Fibroblast of lung (primary cell): ENCODE measurements at places on chromosomes 5 and 9.

DNA sequence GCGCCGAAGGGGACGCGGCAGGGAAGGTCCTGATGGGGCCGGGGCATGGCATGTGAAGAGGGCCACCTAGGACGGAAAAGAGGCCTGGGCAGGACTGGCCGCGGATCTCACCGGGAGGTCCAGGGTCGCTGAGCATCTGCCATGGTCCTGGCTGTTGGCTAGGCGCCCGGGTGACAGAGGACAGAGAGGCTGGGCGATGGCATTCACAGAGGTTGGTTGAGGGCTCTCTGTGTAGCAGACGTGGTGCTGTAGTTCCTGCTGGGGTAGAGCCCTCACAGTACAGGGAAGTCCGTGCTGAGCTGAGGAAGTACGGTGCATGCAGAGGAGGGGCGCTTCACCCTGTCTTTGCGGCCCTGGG, 427 bp downstream of the PCYOX1L start:
- no peak for DNase-seq
- H3K4me1 ChIP-seq: peaks cover 6% of the 10 kb centered on the region
- H3K36me3 ChIP-seq: peaks cover 2% of the 10 kb centered on the region
- no peaks in the 10 kb centered on the region for H3K27me3 ChIP-seq

GRCh38 chr9:131645078-131645776, 94.6 kb downstream of the RAPGEF1 start:
- H3K27me3 ChIP-seq: no peaks in the 10 kb centered on the region
- no peak for DNase-seq
- H3K36me3 ChIP-seq: no peaks in the 10 kb centered on the region
- no peak overlapping the region for H3K4me3 ChIP-seq

- H3K36me3 ChIP-seq: no peaks in the 10 kb centered on the region
- no peak for DNase-seq
- no peaks in the 10 kb centered on the region for H3K27me3 ChIP-seq
- H3K27ac ChIP-seq: no peak overlapping the region
- H3K4me1 ChIP-seq: no peaks in the 10 kb centered on the region
- H3K4me3 ChIP-seq: no peak overlapping the region
Measured at GRCh38 chr5:178067755-178068154, 45.6 kb upstream of the N4BP3 start.

- no peaks in the 10 kb centered on the region for H3K36me3 ChIP-seq
- H3K4me3 ChIP-seq: no peak overlapping the region
- no peaks in the 10 kb centered on the region for H3K27me3 ChIP-seq
- DNase-seq: no peak
- H3K4me1 ChIP-seq: no peaks in the 10 kb centered on the region
- no peak overlapping the region for H3K27ac ChIP-seq
Measured at GRCh38 chr5:135606431-135606830, 27.6 kb upstream of the CXCL14 start.

DNA sequence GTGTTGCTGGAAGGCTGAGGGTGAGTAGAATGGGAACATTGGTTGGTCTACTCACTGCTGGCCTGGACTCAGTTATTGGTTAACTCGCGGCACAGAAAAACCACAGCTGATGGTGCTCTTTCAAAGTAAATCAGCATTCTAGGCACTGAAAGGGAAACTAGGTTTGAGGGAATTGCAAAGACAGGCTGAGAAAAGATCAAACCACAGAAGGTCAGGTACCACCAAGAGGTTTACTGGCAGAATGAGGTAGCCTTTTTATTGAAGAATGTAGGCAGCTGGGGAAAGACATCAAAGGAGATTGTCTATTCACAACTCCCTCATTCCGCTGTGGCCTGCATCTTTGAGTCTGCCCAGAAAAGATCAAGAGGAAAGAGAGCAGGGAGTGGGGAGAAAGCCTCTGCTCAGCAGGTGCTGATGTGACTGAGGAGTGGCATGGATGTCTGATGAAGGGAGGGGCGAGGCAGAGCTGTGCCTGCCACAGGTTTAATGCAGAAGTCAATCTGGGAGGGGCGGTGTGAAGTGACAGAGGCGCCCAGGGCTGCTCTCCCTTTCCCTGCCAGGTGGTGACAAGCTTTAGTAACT, 255.5 kb downstream of the MAN2A1 start:
- no peak overlapping the region for H3K4me3 ChIP-seq
- no peaks in the 10 kb centered on the region for H3K4me1 ChIP-seq
- H3K36me3 ChIP-seq: no peaks in the 10 kb centered on the region
- H3K27me3 ChIP-seq: peaks cover 5% of the 10 kb centered on the region
- no peak overlapping the region for H3K27ac ChIP-seq

DNA sequence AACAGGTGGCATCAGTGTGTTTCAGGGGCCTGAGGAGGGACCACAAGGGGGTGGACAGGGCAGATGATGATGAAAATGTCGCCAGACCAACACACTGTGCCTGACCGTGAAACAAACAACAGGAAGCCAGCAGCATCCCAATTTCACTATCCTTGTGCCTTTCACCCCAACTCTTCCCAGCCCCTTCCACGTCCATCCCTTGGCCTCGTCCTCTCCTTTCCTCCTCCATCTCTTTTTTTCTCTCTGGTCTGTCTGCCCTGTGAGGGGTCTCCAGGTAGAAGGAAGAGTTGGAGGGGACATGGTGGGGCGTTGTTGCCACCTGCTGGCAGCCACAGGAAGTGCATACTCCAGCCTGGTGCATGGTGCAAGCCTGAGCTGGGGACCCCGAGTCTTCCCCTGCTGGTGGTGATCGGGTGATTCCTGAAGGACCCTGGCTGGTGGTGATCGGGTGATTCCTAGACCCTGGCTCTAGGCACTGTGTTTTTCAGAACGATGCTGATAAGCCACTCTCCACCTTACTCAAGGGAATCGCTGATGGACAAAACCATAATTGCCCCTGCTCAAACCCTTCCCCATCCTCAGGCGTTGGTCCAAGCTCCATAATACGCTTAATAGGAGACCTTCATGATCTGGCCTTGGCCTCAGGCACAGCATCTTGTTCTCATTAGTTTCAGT, 21.7 kb upstream of the NSD1 start:
- no peak overlapping the region for H3K4me3 ChIP-seq
- no peak overlapping the region for H3K27ac ChIP-seq
- peaks cover 2% of the 10 kb centered on the region for H3K4me1 ChIP-seq
- no peaks in the 10 kb centered on the region for H3K27me3 ChIP-seq
- DNase-seq: peak; percentile 13
- H3K36me3 ChIP-seq: no peaks in the 10 kb centered on the region

DNA sequence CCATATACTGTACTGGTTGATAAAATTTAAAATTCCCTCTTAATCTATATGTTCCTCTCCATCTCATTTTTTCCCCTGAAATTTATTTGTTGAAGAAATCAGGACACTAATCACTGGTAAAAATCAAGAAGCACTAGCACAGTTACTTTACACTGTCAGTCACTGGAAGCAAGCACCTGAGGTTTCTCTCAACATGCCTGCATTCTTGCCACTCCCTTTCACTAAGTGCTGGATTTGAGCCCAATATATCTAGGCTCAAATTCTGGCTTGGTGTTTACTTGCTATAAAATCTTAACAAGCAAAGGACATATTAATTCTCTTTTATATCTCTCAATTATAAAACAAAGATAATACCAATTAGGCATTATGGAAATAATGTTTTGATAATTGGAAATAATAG, 58.6 kb downstream of the DIAPH1 start:
- H3K4me3 ChIP-seq: no peak overlapping the region
- H3K4me1 ChIP-seq: peaks cover 5% of the 10 kb centered on the region
- DNase-seq: peak; percentile 60
- peak overlapping the region; percentile 81 for H3K27ac ChIP-seq
- no peaks in the 10 kb centered on the region for H3K36me3 ChIP-seq

GRCh38 chr9:16039988-16040761, 487.3 kb downstream of the CCDC171 start:
- no peaks in the 10 kb centered on the region for H3K36me3 ChIP-seq
- peaks cover 3% of the 10 kb centered on the region for H3K4me1 ChIP-seq
- H3K27ac ChIP-seq: no peak overlapping the region
- no peak overlapping the region for H3K4me3 ChIP-seq
- H3K27me3 ChIP-seq: no peaks in the 10 kb centered on the region
- peak; percentile 81 for DNase-seq
